ENCODE measurements at places on chromosomes 1 and 21. TPM values are rescaled to one million over a fixed set of nuclear protein-coding genes. Genes with fewer than 3 reads are reported as not detected.

GRCh38 chr1:100164216-100164615, 13.8 kb downstream of the LRRC39 start:
- no peak for DNase-seq
- H3K4me3 ChIP-seq: no peak overlapping the region
- no peaks in the 10 kb centered on the region for H3K27me3 ChIP-seq
- H3K4me1 ChIP-seq: no peaks in the 10 kb centered on the region

- H3K4me1 ChIP-seq: peaks cover 18% of the 10 kb centered on the region
- no peak overlapping the region for H3K27ac ChIP-seq
- H3K36me3 ChIP-seq: no peaks in the 10 kb centered on the region
- DNase-seq: peak; percentile 56
- peak overlapping the region; percentile 79 for H3K4me3 ChIP-seq
- H3K27me3 ChIP-seq: peaks cover 46% of the 10 kb centered on the region
These were observed 1.1 kb downstream of the LRRC8C start for GRCh38 chr1:89633800-89634625.

DNA sequence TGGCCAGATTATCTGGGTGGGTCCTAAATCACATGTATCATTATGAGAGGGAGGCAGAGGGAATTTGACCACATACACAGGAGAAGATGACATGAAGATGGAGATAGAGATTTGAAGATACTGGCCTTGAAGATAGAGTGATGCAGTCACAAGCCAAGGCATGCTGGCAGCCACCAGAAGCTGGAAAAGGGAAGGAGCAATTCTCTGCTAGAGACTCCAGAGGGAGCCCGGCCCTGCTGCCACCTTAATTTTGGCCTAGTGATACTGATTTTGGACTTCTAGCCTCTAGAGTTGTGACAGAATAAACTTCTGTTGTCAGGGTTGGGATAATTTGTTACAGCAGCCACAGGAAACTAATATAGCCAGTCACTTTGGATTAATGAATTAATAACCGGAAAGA, 2.2 kb upstream of the PRDM2 start:
- no peaks in the 10 kb centered on the region for H3K36me3 ChIP-seq
- no peak overlapping the region for H3K27ac ChIP-seq
- peaks cover 32% of the 10 kb centered on the region for H3K27me3 ChIP-seq
- H3K4me3 ChIP-seq: no peak overlapping the region

- peak; percentile 17 for DNase-seq
- no peaks in the 10 kb centered on the region for H3K27me3 ChIP-seq
- no peaks in the 10 kb centered on the region for H3K36me3 ChIP-seq
- H3K4me1 ChIP-seq: peaks cover 15% of the 10 kb centered on the region
These were observed 321.7 kb upstream of the PROX1 start for GRCh38 chr1:213666113-213666512.

- no peak for DNase-seq
- H3K27ac ChIP-seq: no peak overlapping the region
- no peaks in the 10 kb centered on the region for H3K27me3 ChIP-seq
- no peak overlapping the region for H3K4me3 ChIP-seq
- H3K36me3 ChIP-seq: no peaks in the 10 kb centered on the region
These were observed 28.4 kb downstream of the ELF3 start for GRCh38 chr1:202038688-202039346.

DNA sequence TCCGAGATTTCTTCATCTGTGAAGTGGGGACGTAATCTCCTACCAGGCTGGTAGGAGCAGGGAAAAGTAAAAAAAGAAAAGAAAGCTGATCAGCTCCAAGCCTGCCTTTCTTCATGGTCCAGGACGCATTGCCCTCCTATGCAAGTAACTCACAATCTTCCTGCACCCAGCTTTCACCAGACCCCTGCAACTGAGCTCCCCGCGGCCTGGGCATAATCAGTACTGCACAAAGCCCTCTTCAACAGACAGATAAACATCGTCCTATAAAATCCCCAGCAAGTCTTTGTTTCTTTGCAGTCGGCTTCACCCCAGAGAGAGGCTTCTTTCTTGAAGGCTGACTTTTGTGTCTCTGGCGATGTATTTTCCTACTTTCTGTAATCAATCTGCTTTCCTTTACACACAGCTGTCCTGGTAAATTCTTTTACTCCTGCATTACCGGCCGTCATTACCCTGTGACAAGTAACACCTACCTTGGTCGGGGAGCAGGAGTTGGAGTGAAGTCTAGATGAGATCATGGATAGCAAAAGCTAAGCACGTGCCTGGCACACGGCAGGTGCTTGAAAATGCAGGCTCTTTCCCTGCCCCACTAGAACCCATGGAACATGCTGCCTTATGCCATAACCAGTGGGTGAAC, 8.3 kb downstream of the PADI1 start:
- no peaks in the 10 kb centered on the region for H3K4me1 ChIP-seq
- no peak for DNase-seq
- no peaks in the 10 kb centered on the region for H3K36me3 ChIP-seq

GRCh38 chr1:212970085-212970484, 19.7 kb downstream of the VASH2 start:
- peaks cover 44% of the 10 kb centered on the region for H3K4me1 ChIP-seq
- no peaks in the 10 kb centered on the region for H3K27me3 ChIP-seq
- H3K4me3 ChIP-seq: no peak overlapping the region

- no peak overlapping the region for H3K27ac ChIP-seq
- no peak overlapping the region for H3K4me3 ChIP-seq
- no peaks in the 10 kb centered on the region for H3K36me3 ChIP-seq
- H3K27me3 ChIP-seq: no peaks in the 10 kb centered on the region
- H3K4me1 ChIP-seq: peaks cover 15% of the 10 kb centered on the region
These were observed 88.3 kb downstream of the RPE65 start for GRCh38 chr1:68361346-68361910.

DNA sequence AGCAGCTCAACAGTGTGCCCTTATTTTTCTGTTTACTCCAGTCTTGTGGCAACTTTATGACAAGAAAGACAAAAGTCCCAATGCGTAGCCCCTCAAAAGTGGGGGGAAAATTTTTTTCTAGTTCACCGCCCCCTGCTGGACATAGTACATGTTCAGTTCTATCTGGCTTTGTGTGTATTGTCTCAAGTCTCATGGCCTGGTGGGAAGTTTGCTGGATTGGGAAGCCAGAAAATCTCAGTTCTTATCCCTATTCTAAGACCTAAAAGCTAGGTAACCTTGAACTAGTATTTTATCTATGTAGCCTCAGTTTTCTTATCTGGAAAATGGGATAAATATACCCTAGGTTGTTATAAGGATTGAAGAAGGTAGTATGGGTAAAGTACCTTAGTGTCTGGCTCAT, 55.8 kb upstream of the LDLRAP1 start:
- H3K27me3 ChIP-seq: no peaks in the 10 kb centered on the region
- H3K4me3 ChIP-seq: no peak overlapping the region
- DNase-seq: peak; percentile 58
- H3K36me3 ChIP-seq: peaks cover 3% of the 10 kb centered on the region

DNA sequence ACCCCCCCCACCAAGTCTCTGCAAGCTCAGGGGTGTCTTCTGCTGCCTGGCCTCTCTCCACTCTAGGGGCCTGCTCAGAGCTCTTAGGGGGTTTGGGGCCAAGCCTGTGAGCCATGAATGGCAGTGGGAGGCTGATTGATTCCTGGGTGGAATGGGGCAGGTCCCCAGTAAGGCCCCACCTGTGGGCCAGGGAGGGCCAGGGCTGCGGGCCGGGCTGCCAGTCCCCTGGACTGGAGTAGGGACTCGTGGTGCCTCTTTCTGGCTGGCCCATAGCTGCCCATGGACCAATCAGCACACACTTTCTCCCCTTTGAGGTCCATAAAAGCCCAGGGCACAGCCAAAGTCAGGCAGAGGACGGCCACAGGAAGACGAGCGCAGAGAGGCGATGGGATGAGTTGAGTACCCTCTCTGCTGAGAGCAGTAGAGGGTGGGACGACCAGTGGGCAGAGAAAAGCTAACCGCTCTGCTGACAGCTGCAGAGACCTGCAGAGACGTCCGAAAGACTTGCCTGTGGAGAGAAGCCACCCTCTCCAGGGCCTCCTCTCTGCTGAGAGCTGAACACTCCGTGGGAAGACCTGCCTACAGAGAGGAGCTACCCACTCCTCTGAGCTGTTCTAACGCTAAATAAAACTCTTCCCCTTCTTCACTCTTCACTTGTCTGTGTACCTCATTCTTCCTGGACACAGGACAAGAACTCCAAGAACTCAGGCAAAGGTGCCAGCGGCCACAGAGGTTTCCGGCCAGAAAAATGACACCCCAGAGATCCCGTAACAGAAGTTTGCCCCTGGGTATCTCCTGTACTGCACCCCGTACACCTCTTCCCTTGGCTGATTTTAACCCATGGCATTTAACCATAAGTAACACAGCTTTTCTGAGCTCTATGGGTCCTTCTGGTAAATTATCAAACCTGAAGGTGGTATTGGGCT, 38.2 kb upstream of the TARDBP start:
- H3K4me1 ChIP-seq: peaks cover 10% of the 10 kb centered on the region
- DNase-seq: no peak
- no peaks in the 10 kb centered on the region for H3K36me3 ChIP-seq
- no peak overlapping the region for H3K27ac ChIP-seq
- no peak overlapping the region for H3K4me3 ChIP-seq
- H3K27me3 ChIP-seq: no peaks in the 10 kb centered on the region

- 0 out of 2 replicates have a peak, but pooled peaks cover 5% of the 10 kb centered on the region for H3K36me3 ChIP-seq
- H3K27me3 ChIP-seq: no peaks in the 10 kb centered on the region
- peak overlapping the region; percentile 63 for H3K27ac ChIP-seq
- DNase-seq: no peak
These were observed 6.6 kb downstream of the PEX10 start for GRCh38 chr1:2405588-2406295.

DNA sequence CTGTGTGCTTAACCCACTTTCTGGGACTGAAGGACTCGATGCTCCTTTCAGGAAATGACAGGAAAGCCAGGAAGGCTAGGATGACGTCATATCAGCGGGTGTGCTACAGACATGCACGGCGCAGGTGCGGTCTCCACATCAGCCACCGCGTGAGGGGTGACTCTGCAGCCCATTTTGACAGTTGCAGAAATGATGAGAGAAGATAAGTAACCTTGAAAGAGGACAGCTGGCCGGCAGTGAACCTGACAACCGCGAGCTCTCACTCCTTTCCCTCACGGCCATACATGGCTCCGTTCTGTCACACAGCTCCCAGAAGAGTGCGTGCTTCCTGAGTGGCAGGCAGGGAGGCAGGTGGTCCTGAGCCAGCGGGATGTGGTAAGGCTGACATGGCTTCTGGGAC, 1.7 kb upstream of the KRTAP10-5 start:
- no peak overlapping the region for H3K27ac ChIP-seq
- H3K36me3 ChIP-seq: no peaks in the 10 kb centered on the region
- no peaks in the 10 kb centered on the region for H3K4me1 ChIP-seq
- DNase-seq: no peak

DNA sequence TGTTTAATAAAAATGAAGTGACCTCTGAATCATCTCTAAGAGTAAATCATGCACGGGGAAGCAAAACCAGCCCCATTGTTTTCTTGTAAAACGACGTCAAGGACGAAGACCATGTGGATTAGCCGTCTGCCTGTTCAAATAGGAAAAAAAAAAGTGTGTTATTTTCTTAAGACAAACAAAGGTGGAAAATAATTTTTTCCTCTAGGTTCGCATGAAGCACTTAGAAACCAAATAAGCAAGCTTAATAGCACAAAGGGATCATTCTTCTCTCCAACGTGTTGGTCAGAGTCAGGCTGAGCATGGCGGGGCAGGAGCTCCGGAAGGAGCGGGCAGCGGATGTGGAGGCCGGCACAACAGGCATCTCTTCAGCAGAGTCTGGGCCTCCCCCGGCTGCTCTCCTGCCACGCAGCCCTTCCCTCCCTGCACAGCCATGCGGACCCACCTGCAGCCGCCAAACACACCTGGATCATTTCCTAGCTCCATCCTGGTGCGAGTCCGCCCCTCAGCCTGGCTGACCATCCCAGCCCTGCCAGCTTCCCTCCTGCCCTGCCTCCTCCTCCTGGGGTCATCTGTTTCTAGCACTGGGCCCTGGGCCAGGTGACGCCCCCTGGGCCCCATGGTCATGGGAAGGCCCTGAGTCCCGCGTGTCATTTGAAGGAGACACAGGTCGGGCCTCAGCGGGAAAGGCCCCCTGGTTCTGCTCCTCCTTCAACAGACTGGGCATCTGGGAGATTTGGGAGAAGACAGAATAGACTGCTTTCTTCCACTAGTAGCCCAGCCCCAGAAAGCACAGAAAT, 40.2 kb downstream of the MX1 start:
- no peaks in the 10 kb centered on the region for H3K36me3 ChIP-seq
- no peaks in the 10 kb centered on the region for H3K27me3 ChIP-seq
- no peak for DNase-seq
- H3K4me1 ChIP-seq: peaks cover 6% of the 10 kb centered on the region

GRCh38 chr21:39852021-39852721, 15.1 kb upstream of the PCP4 start:
- no peaks in the 10 kb centered on the region for H3K27me3 ChIP-seq
- H3K36me3 ChIP-seq: no peaks in the 10 kb centered on the region
- H3K4me3 ChIP-seq: no peak overlapping the region
- no peaks in the 10 kb centered on the region for H3K4me1 ChIP-seq

- peak overlapping the region; percentile 64 for H3K27ac ChIP-seq
- peaks cover 8% of the 10 kb centered on the region for H3K4me1 ChIP-seq
- DNase-seq: peak; percentile 49
- H3K27me3 ChIP-seq: no peaks in the 10 kb centered on the region
- peak overlapping the region; percentile 12 for H3K4me3 ChIP-seq
These were observed 93.5 kb downstream of the PGBD5 start for GRCh38 chr1:230332575-230333066.

GRCh38 chr1:172287208-172287607, 133.3 kb upstream of the C1orf105 start:
- no peaks in the 10 kb centered on the region for H3K36me3 ChIP-seq
- H3K4me1 ChIP-seq: no peaks in the 10 kb centered on the region
- no peak for DNase-seq
- H3K27ac ChIP-seq: no peak overlapping the region

- H3K4me3 ChIP-seq: no peak overlapping the region
- DNase-seq: no peak
These were observed 362.5 kb upstream of the ADAMTS5 start for GRCh38 chr21:27329255-27329851.

GRCh38 chr1:243601720-243602119, 248.3 kb downstream of the AKT3 start:
- H3K36me3 ChIP-seq: no peaks in the 10 kb centered on the region
- H3K4me3 ChIP-seq: no peak overlapping the region
- H3K27me3 ChIP-seq: no peaks in the 10 kb centered on the region

DNA sequence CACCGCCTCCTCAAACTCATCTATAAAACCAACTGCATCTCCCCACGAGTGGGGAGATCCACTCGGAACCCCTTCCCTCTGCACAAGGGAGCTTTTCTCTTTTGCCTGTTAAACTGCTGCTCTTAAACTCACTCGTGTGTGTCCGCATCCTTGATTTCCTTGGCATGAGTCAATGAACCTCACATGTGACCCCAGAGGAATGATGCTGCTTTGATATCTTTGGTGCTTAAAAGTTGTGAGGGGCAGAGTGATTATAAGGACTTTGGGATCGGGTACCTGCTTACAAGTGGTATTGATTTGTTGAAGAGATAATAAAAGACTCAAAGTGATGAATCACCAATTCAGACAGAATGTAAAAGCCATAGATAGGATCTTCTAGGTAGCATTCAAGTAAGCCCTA, 125.3 kb downstream of the GREM2 start:
- peaks cover 8% of the 10 kb centered on the region for H3K4me1 ChIP-seq
- H3K4me3 ChIP-seq: no peak overlapping the region
- H3K27me3 ChIP-seq: peaks cover 14% of the 10 kb centered on the region
- no peaks in the 10 kb centered on the region for H3K36me3 ChIP-seq

Gene C1orf210
- total RNA-seq: 17.1 TPM

Gene NUP210L
- not detected for total RNA-seq

Gene ZBTB18
- 16.5 TPM for total RNA-seq

Gene LAD1
- 17.6 TPM for total RNA-seq

Gene NBPF10
- total RNA-seq: 0.31 TPM

Gene SPAG17
- total RNA-seq: 1.1 TPM

Gene LCE2C
- not detected for total RNA-seq

Gene RAD54L
- 48.1 TPM for total RNA-seq

All from GM23338 (cell line).